ENCODE measurements at places on chromosomes 5 and 9. TPM values are rescaled to one million over a fixed set of nuclear protein-coding genes. Genes with fewer than 3 reads are reported as not detected.
A peak's percentile ranks its signal among the peaks of the same experiment; 100 is the strongest.

Gene MAMDC2
- total RNA-seq: 42.3 TPM

DNA sequence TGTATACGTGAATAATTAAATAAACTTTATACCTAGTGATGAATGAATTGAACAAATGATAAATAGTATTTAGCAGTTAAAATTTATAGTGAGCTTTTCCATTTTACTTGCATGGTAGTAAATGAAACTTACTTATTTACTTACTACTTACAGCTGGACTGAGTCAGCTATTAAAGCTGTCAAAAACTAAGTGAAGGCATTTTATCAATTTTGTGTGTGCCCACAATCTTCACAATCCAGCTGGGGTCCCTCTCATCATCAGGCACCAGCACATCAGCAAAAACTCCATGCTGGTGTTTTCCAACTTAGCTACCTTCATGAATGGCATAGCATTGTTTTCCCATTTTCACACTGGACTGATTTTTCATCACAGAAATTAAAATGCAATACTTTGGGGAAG lies 81.1 kb downstream of the SAXO1 start:
- no peak for DNase-seq

- DNase-seq: no peak
Measured at GRCh38 chr5:56964173-56964572, 12.2 kb upstream of the MIER3 start.

- DNase-seq: peak; percentile 92
Measured at GRCh38 chr9:125758986-125759763, 12.0 kb downstream of the PBX3 start.

GRCh38 chr9:3827175-3827574 lies 301.4 kb upstream of the RFX3 start:
- no peak for DNase-seq

Gene TMEM252
- not detected for total RNA-seq

GRCh38 chr5:67677422-67677970 lies 480.9 kb upstream of the CD180 start:
- DNase-seq: no peak

DNA sequence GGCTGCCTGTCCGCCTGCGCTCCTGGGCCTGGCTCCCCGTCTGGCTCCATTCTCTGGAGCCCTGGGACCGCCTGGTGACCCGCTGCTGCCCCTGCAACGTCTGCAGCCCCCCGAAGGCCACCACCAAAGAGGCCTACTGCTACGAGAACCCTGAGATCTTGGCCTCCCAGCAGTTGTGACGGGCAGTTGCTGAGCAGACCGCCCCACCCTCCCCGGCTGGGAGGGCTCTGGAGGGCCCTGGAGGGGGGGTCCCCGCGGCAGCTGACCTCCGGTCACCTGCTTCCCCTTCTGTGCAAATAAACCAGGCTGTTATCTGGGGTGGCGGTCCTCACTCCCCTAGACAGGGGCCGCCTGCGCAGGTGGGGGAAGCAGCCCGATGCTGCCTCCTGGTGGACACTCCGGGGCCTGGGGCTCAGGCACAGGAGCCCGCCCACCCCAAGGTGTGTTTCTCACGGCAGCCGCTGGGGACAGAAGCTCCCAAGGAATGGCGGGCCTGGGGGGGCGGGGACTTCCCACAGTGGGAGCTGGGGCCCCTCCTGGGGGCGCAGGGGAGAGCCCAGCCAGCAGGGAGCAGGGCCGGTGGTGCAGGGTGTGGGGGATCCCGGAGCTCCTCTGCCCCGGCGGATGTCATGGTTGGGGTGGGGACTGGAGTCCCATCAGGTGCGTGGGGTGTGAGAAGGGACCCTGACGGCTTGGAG lies 4.7 kb upstream of the TUBB4B start:
- DNase-seq: peak; percentile 94

Gene PLAA
- total RNA-seq: 18.3 TPM

GRCh38 chr5:163245584-163245983 lies 191.8 kb upstream of the CCNG1 start:
- no peak for DNase-seq

Gene GABRA6
- not detected for total RNA-seq

Gene IL7R
- total RNA-seq: 0.81 TPM

Gene PIP5KL1
- total RNA-seq: 0.27 TPM

Gene SLC6A19
- total RNA-seq: under 0.01 TPM

Gene TLX3
- not detected for total RNA-seq

DNA sequence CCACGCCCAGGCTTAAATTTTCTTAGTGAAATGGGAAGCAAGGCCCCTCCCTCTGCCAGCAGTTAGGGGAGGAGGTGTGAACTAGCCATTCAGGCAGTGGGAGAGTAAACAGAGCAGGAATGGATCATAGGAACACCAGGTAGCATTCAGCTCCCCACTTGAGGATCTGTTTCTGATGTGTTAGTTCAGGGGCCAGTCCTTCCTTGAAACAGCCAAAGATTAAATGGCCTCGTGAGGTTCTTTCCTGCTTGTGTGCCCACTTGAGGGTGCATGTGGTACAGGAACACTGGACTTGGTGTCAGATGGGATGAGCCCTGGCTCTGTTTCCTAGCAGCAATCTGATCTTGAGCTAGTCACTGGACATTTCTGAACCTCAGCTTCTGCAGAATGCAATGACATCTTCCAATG lies 21.2 kb downstream of the FAXDC2 start:
- no peak for DNase-seq

GRCh38 chr5:135868681-135869080 lies 27.0 kb downstream of the IL9 start:
- no peak for DNase-seq

Gene PCDHGA10
- total RNA-seq: 1.1 TPM

DNA sequence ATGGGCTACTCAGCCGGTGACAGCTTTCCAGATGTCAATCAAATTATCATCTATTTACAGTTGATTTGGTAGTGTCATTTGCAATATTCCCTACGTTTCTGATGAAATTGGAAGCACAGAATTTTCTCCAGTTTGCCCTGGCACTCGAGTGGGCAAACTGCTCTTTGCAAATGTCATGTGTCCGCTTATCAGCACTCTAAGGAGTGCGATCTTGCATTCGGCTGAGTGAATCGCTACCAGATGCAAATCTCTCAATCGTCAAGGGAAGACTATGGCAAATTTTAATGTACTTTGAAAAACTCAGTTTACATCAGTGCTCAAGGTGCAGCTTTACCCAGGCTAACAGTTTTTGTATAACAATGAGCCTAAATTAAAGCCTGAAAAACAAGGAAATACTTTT lies 66.8 kb downstream of the BNC2 start:
- DNase-seq: no peak

Gene LTC4S
- 8.6 TPM for total RNA-seq

Gene RALGDS
- total RNA-seq: 139 TPM

GRCh38 chr9:100498592-100498991 lies 25.6 kb downstream of the TMEFF1 start:
- DNase-seq: no peak

DNA sequence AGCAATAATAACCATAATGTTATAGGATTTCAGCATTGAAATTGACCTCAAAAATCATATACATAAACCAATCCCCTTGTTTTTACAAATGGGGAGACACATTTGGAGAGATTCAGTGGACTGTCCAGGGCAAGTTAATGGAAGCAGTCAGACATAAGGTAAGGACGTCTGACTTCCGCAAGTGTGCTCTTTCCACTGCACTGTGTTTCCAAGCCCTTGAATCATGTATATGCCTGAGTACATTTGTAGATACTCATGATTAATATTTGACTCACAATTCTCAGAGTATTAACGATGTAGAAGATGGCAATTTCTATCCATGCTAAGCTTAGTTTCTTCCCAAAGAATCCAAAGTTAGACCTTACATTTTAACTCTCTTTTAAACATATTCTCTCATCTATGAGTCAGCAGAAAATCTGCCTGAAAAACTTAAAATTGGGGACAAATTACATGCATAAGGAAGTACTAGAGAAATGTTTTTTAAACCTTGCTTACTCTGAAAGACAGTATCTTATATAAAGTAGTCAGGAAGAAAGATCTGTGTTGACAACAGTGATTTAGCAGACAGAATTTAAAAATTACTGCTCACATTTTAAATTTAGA lies 165.3 kb downstream of the NFIB start:
- no peak for DNase-seq

DNA sequence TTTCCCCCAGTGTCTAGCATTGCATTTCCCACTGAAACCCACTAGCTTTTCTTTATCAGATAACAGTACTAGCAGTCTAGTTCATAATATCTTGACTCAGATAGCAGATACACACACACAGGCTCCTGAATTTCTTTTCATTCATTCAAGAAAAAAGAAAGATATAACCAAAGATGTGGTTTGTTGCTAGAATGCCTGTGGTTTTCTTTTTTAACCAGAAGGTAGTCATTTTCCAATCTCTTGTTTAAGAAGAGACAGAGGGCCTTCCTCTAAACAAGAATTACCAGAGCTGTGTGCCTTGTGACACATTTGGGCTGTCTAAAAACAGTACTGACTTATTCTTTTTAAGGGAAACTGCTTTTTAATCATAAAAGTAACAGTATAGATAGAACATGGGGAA lies 167.3 kb downstream of the PJA2 start:
- no peak for DNase-seq

Gene NMUR2
- not detected for total RNA-seq

DNA sequence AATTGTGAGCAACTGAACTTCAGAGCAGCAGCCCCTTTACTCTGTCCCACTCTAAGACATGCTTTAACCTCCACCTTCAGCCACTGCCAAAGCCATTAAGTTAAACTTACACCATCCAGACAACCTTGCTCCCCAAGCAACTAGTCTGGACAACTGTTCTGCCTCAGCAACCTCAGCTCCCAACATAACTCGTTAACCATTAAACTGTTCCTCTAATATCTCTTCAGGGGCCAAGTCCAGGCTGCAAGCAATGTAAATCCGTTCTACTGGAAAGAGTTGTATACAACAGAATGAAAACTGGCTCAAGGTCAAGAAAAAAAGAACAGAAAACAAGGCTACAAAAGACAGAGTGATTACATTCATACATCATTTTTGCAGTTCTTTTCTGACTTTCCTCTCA lies 131.7 kb upstream of the TARS1 start:
- no peak for DNase-seq

DNA sequence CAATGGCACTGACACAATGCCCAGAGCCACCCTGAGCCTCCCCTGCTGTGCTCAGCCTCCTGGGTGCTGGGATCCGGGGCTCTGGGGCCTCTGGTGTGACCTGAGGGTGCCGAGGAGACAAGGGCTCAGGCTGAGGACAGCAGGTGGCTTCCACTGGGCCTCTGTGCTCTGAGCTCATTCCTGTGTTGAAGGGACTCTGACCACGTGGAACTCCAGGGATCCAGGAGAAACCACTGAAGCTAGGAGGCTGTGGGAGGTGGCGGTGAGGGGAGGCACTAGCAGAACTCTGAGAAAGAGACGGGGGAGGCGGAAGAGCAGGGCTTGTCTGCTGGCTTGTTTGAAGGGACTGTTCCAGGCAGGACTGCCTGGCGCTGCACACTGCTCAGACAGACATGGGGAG lies 318.7 kb upstream of the IRX1 start:
- no peak for DNase-seq

Gene TRIM36
- under 0.01 TPM for total RNA-seq

DNA sequence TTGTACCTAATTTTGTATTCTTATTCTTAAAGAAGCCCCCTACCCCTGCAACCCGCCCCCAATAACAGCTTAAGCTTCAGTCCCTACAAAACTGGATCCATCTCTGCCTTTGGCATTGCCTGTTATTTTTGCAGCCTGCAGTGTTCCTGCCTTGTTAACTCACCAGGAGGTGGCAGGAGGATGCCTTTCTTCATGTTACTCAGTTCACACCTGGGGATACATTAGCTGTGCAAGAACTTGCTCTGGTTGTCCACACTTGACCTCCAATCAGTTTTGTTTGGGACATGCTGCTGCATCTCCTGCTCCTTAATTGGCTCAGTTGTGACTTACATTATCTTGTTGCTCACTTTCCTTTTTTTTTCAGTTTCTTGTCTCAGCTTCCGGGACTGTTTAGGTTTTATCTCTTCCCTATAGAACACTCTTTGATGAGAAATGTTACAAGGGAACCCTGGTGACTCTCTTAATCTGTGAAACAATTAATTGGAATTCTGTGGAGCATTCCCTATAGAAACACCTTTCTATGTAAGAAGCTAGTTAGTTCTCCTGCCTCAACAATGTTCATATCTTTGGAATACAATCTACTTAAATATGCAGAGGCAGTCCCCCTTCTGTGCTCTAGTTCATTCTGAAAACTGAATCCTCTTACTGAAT lies 467.7 kb upstream of the ACO1 start:
- DNase-seq: peak; percentile 0

Gene LCN12
- 0.54 TPM for total RNA-seq

Gene HTR1A
- not detected for total RNA-seq

GRCh38 chr9:136488247-136489214 lies 5.7 kb upstream of the SEC16A start:
- peak; percentile 62 for DNase-seq

DNA sequence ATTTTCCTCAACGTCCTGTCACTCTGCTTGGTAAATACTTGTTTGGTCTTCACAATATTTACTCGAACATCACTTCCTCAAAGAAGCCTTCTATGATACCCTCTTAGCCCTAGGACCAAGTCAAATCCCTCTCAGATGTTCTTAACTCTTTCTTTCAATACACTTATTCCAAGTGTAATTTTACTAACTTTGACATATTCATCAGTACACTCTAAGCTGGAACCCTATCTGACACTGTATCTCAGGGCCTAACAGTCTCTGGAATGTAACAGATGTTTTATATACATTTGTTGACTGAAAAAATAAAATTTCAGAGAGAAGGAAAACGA lies 19.6 kb downstream of the SIL1 start:
- DNase-seq: no peak

GRCh38 chr5:173029499-173029921 lies 26.6 kb upstream of the CREBRF start:
- DNase-seq: no peak

GRCh38 chr9:106862110-106862820 lies 701 bp upstream of the ZNF462 start:
- no peak for DNase-seq

- no peak for DNase-seq
Measured at GRCh38 chr9:5947912-5948311, 57.2 kb downstream of the MLANA start.

DNA sequence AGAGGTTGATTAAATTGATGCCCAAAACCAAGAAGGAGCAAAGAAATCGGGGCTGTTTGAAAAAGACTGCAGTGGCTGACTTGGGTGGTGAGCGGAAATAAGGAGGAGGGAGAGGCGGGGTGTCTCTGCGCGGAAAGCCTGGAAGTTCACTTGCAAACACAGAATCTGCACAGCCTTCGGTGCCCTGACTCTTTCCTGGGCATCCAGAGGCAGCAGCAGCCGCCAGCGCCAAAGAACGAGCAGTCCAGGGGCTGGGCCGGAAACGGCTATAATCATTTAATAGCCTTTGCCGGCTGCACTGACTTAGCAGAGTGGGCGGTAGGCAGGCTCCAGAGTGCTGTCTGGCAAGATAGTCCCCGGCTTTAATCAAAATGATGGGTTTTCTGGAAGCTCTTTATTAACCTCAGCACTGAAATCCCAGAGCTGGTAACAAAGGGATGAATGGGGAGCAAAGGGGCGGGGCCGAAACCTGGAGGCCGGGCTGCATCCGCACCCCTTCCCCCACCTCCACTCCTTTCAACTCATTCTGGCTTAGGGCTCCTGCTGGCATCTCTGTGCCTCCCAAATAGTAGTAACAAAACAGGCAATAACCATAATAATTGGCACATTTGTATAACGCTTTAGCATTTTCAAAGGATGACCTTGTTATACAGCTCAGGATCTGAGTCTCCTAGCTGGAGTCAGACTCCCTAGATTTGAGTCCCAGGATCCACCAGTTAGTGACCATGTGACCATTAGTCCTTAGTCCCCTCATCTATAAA lies 35.7 kb downstream of the PCDHAC2 start:
- no peak for DNase-seq
